ENCODE measurements at places on chromosomes 7 and 10. TPM values are rescaled to one million over a fixed set of nuclear protein-coding genes. Genes with fewer than 3 reads are reported as not detected.

DNA sequence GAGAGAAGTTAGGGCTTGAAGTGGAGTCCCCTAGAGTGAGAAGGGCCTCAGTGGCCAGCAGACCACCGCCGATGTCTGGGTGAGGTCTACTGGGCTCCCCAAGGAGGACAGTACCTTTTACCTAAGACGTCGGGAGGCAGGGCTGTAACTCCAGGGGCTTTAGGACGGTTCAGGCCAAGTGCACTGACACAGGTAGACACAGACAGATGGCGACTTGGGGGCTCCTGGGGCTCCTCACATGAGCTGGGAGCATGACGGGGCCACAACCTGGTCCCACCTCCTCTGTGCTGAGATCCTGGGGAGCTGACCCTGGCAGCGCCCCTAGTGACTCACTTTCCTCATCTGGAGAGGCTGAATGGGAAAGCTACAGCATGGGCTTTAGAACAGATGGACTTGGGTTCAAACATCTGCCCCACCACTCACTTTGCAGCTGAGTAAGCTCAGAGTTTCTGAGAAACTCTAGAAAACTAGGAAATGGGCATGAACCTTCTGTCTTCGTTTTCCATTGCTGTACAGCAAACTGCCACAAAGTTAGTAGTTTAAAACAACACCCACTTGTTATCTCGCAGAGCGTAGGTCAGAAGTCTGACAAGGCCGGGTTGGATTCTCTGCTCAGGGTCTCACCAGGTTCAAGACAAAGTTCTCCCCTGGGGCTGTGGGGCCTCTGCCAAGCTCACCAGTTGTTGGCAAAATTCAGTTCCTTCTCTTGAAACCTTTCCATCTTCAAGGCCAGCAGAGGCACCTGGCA lies 4.7 kb upstream of the COMTD1 start:
- DNase-seq: no peak

DNA sequence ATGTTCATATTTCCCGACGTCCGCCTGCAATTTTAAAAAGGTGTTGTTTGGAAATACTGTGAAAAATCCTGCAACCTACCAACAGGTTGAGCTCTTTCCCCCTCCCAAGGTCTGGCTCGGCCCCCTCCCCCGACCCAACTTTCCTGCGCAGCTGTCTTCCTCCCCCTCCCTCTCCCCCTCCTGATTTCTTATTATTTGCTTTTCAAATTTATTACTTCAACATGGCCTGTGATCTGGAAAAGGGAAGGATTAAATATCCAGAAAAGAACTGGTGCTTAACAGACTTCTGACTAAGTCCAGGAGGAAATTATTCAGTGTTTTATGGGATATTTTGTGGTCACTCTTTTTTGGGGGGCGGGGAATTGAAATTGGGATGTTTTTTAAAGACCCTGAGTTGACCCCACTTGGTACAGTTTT lies 2.4 kb downstream of the ARID5B start:
- no peak for DNase-seq

RPP30 gene
- 24.7 TPM for total RNA-seq

- DNase-seq: no peak
These were observed 248.6 kb upstream of the MAGI2 start for GRCh38 chr7:79702116-79702515.

DNA sequence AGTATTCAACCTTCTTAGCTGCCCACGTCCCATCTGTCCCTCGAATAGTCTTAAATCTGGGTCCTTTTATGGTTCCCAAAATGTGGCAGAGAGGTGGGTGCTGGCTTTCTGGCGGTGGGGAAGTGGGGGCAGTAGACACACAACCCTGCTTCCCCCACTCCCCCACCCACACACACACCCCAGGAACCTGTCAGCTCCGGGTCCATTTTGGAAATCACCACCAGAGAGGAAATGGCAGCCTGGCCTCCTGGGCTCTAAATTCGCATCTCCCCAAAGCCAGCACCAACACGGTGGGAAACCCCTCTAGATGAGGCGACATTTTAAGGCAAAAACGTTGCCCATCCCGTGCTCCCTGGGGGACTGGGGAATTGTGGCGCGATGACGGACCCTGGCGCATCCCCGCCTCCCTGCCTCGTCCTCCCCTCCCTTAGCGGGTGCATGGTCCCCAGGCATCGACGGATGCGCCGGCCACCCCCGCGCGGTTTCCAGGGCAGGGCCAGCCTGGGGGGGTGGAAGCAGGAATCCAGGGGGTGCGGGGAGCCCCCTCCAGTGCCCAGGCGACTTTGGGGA lies 702 bp downstream of the TMEM130 start:
- no peak for DNase-seq

METTL27 gene
- 3.1 TPM for total RNA-seq

NEURL1 gene
- total RNA-seq: 4.9 TPM

AKR1C8 gene
- total RNA-seq: not detected

DNA sequence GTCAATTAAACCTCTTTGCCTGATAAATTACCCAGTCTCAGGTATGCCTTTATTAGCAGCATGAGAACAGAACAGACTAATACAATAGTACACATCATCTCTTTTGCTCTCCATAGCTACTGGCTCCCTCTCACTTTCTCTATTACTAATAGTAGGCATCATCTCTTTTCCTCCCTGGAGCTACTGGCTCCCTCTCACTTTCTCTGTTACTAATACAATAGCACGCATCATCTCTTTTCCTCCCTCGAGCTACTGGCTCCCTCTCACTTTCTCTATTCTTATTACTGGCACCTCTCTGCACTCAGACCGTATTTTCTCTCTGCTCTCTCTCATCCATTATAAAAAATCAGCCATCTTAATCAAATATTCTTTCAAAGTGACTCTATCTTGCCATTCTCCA lies 37.1 kb downstream of the SLC25A13 start:
- DNase-seq: no peak

KCNIP2 gene
- 2.5 TPM for total RNA-seq

- DNase-seq: no peak
These were observed 227.3 kb downstream of the TWIST1 start for GRCh38 chr7:18890134-18890533.

LFNG gene
- 31.3 TPM for total RNA-seq

DNA sequence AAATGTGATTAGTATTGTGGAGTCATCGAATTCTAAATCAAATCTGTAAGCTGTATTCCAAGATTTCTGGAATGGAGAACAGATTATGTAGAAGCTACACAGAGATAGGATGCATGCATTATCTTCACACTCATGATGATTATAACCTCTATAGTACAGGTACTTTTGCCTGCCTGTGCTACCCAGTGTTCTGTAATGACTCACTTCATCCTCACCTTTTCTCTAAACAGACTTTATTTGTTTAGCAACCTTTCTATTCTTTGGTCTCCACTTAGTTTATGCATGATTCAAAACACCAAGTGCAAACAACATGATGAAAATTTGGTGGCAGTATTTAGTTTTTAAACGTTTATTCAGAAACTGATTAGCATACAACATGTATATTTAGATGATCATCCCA lies 68.4 kb upstream of the PRPS1L1 start:
- no peak for DNase-seq

DNA sequence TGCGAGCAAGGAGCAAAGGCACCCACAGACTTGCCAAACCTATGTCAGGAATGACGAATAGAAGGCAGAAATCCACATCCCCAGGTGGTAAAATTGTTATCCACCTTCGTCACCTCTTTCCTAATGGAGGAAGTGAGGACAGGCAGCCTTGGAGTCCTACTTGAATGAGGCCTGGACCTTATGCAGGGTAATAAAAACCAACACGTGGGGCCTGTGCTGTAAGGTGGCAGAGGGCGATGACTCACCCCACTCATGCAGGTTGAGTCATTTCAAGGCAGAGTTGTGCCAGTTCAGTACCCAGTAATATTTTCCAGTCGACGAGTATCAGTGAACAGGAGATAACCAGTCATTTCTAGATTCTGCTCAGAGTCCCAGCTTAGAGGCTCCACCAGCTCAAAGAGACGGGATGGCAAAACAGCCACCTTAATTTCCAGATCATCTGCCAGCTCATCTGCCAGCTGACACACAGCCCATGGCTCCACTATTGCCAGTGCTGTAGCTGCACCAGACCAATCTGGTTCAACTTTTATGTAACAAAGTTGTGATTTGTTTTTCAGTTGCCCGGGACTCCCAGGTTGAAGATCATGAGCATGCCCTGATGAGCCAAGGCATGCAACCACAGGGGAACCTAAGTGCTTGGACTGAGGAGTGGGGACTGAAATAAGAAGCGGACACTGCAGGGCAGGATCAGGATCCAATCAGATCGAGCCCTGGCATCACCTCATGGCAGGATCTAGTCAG lies 176.2 kb upstream of the ITGB1 start:
- peak; percentile 87 for DNase-seq

PDE1C gene
- total RNA-seq: 2.4 TPM

GRCh38 chr10:126156012-126156411 lies 232.3 kb downstream of the ADAM12 start:
- no peak for DNase-seq

DNA sequence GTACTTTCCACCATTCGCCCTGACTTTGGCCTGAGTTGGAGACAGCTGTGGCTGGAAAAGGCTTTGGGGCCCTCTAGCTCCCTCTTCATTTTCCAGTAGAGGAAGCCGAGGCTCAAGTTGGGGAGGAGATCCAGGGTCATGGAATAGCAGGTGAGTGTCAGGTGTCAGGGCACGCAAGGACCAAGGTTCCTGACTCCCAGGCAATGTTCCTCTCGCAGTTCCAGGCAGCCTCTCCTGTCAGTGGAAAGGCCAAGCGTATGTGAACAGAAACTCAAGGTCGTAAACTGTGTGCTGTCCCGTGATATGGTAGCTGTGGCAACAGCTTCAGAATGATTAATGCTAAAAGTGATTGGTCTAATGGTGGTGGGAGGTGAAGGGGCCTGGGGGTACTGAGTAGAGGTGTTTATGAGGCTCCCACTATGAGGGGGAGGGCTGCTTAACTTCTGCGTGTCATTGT lies 13.2 kb downstream of the ADAMTS14 start:
- DNase-seq: no peak

- DNase-seq: no peak
These were observed 998.7 kb downstream of the LRMDA start for GRCh38 chr10:76430061-76430645.

- no peak for DNase-seq
These were observed 1160.3 kb downstream of the CNTNAP2 start for GRCh38 chr7:147276783-147277370.

DNA sequence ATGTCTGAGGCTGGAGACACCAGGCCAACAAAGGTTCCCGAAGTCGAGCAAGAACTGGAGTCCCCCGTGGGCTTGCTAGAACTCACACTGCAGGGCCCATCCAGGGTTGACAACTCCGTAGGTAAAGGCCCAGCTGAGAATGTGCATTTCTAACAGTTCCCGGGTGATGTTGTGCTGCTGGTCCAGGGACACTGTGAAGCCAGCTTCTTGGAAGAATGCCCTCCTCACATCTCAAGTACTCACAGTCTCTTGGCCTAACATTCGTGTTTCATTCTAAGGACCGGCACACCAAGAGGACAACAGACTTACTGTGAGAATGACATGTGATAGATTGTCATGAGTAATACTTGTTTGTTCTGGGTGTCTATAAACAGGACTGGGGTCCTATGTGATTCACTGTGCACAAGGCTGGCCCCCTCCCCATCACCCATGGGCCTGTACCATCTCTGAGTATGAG lies 682.3 kb upstream of the IGFBP3 start:
- no peak for DNase-seq

DNA sequence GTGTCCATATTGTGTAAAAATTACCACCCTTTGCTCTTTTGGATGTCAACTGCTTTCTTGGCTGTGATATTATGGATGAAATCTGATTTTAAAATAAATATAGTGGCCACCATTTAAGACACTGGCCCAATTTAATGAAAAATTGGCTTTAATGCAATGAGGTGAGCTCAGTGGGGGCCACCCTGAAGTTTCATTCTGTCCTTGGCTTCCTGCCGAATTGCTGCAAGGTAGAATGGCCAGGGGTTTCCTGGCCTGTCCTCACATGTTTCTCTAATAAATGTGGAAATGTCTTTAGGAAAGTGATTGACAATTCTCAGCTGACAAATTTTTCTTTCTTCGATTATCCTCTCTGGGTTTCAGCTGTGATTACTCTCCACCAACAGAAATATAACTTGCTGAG lies 36.0 kb downstream of the DYNC1I1 start:
- DNase-seq: no peak

GRCh38 chr7:120856621-120857352 lies 1.2 kb downstream of the TSPAN12 start:
- peak; percentile 30 for DNase-seq

DNA sequence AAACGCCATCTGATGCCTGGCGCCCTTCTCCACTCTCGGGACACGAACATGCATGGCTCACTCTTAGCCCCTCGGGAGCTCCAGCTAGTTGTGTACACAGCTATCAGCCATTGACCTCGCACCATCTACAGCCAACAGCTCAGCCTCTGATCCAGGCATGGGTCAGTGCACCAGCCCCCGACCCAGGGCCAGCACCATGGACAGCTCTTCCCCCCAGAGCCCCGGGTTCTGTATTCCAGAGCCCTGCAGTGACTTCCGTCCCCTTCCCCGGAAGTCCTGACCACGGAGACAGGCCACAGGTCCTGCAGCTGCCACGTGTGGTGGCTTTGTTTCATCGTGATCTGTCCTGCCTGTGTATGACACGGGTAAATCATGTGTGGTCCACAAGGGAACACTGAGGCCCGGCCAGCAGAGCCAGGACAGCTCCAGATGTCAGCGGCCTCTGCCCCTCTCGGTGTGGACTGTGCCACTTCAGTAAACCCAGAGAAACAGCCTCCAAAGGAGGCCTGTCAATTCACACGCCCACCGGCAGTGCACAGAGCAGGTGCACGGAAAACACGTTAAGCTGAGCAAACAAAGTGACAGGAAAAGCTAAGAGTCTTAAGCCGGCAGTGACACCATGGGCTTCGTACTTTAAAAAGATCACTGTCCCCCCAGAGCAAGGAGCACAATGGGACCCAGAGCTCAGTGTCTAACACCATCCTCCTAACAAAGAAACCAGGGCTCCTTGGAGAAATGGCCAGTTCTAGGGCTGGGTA lies 13.0 kb downstream of the STK32C start:
- DNase-seq: no peak

- no peak for DNase-seq
These were observed 17.2 kb upstream of the CROT start for GRCh38 chr7:87328281-87328680.

FAM241B gene
- 4.0 TPM for total RNA-seq

STEAP1B gene
- total RNA-seq: not detected

DNA sequence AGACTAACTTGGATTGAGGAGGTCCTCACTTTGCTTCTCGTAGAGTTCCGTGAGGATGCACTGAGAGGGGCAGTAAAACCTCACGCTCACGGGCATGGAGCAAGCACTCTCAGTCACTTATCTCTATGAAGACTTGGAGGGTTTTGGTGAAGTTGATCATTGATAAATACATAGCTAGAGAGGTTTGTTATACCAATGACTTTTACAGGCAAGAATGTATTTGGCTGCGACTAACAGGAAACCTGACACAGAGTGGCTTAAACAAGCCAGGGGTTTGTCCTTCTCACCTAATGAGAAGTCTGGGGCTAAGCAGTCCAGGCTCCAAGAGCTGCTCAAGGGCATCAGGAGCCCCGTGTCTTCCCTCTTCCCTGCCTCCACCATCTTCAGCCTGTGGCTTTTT lies 6.1 kb downstream of the BICC1 start:
- no peak for DNase-seq

GRCh38 chr10:66349726-66350125 lies 576.1 kb upstream of the LRRTM3 start:
- no peak for DNase-seq

- no peak for DNase-seq
These were observed 883 bp downstream of the SPAG6 start for GRCh38 chr10:22346096-22346661.

PNLIPRP3 gene
- total RNA-seq: not detected

All from mucosa of gallbladder (tissue), 1 donor.